ENCODE measurements at places on chromosomes 12 and 14.

GRCh38 chr14:38578278-38578681 is 322.4 kb upstream of the CLEC14A start:
- no peak for DNase-seq

DNA sequence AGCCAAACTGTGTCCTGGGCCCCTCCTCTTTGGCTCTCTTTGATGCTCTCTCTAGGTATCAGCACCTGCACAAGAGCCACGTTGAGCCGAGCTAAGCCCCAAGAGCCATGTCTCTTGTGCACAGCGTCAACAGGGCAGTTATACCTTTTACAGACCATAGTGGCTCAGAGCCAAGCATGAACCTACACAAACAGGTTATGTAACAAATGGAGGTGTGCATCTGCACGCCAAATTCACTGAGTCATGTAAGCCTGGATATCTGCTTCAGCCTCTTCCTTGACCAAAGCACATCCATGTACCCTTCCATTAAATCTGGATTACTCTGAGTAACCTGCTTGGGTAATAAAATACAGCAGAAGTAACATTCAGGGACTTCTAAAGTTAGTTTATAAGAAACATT is 509.7 kb downstream of the NAV3 start:
- DNase-seq, result no peak

DNA sequence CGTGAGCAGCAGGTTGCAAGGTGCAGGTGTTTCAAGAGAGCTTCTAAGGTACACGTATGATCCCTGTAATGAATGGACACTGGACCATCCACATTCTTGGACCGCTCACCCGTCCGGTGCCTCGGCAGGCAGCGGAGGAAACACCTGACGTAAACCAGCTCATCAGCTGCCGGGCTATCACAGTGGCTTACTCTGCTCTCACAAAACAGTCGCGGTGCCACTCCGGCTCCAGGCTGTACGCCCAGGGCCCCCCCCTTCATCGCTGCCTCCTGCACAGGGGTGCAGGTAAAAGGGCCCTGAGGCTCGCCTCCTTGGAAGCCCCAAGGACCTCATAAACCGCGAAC is 436 bp downstream of the VPS33A start:
- DNase-seq, result no peak

DNA sequence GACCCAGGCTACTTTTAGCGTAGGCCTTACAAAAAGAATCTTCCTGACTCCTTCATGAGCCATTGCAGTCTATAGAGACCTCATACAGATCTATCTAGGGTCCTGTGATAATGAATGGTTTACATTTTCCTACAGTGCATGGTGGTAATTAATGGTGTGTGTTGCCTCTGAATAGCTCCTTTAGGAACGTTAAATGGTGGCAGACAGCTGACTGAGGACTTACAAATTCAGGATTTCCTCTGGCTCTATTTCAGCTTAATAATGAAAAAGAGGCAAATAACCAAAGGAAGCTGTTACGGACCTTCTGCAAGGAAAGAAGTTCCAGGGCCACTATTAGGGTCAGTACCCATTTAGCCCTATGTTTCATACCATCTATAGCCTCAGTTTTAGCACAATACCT is 5.1 kb downstream of the IKBIP start:
- no peak for DNase-seq

GRCh38 chr14:81550001-81550637 is 16.5 kb upstream of the SEL1L start:
- no peak for DNase-seq

DNA sequence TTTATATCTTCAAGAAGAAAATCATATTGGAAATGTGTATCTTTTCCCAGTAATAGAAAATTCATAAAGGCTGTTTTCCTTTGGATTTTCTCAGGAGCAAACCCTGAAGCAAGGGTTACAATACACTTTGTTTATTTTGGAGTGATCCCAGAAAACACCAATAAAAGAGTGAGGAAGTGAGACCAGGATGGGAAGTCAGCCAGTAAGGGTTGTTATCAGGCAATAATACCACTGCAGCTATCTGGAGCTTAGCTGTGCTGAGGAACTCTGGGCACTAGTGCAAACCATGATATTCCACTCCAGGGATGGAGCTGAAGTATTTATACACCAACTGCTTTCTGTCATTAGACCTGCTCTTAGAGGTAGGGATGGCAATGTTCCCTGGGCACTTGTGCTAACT is 1002.3 kb downstream of the FLRT2 start:
- DNase-seq, result no peak

DNA sequence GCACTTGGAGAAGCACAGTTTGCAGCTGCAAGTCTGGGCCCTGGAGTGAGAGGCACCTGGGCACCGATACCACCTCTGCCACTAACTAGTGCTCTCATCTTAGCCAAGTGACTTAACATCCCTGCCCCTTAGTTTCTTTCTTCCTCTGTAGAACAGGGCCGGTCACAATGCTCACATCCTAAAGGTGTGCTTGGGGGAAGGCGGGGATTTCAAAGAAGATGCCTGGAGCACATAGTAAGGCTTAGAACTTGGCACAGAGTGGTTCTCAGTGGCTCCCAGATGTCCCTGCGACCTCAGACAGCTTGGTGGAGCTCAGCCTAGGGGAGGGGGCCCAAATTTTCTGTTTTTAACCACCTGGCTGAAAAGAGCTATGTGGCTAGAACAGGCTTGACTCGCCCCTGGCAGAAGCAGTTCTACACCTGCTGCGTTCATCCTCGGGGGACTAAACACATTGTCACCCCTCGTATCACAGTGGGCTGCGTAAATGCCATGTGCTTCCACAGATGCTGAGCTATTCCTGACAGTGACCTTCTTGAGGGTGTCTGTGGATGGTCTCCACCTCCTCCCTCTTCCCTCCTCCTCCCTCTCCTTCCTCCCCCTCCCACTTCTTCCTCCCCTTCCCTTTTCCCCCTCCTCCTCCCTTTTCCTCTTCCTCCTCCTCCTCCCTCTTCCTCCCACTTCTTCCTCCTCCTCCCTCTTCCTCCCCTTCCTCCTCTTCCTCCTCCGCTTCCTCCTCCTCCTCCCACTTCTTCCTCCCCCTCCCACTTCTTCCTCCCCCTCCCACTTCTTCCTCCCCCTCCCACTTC is 112.1 kb downstream of the PHETA1 start:
- DNase-seq, result no peak

DNA sequence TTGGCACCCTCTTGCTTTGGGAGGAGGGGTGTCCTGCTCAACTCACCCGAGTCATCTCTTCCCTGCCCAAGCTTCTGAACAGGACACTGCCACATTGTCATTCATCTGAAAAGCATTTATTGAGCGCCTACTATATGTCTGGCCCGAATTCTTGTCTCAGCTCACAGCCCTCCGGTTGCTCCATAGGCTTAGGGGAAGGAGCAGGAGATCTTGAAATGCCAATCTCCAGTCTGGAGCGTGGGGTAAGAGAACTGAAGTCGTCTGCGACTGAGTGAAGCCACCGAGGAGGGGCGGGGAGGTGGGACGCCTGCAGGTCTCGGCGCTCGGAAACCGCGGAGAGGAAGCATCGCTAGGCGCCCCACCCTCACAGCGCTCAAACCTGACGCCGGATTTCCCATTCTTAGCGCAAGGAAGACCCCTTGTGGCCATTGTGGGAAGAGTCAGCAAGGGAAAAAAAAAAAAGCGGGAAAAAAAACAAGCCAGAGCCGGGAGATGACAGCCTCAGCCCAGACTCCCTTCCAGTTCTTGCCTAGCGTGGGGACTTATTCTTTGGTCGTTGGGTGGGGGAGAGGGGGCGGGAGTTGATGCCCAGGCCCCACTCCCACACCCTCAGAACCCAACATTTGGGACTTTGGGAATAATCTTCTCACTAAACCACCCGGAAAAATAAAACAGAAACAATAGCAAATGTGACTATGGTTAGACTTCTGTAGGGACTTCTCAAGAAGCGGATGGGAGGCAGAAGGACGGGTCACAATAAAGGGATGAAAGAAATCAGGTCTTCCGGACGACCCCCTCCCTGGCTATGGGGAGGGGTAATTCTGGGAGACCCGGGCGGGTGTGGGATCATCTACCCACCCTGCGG is 28.2 kb upstream of the SMUG1 start:
- peak; percentile 68 for DNase-seq

DNA sequence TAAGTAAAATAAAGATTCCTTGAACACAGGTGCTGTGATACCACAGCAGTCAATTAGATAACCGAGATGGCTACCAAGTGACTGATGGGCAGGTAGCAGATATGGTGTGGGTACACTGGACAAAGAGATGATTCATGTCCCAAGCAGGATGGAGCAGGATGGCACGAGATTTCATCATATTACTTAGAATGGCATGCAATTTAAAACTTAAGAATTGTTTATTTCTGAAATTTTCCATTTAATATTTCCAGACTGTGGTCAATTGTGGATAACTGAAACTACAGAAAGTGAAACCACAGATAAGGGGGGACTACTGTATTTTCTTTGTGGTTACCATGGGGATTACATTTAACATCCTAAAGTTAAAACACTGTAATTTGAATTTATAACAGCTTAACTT is 7.5 kb upstream of the ZFP36L1 start:
- DNase-seq, result no peak

DNA sequence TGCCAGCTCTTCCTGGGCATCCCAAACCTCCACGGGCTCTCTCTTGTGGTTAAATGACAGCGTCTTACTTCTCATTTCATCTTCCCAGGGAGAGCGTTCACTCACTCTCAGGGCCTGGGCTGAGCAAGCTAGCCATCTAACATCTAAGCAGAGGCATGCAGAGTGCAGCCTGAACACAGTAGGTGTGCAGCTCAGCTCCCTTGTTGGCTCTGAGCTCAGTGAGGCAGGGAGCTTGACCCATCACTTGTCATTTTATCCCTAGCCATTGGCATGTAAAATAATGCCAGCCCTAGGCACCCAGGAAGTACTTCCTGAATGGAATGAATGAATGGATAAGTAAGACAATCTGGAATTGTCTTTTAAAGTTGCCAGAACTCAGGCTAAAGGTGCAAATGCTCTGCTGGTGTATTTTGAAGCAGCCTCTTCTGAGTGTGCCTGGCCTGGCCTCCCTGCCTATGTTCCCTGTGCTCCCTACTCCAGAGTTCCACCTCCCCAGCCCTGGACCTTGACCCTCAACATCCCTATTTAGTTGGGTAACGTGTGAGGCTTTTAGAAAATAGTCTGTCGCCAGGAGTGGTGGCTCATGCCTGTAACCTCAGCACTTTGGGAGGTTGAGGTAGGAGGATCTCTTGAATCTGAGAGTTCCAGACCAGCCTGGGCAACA is 9.5 kb upstream of the MEG3 start:
- DNase-seq, result no peak

GRCh38 chr12:106981788-106982187 is 5.2 kb downstream of the MTERF2 start:
- DNase-seq, result no peak

DNA sequence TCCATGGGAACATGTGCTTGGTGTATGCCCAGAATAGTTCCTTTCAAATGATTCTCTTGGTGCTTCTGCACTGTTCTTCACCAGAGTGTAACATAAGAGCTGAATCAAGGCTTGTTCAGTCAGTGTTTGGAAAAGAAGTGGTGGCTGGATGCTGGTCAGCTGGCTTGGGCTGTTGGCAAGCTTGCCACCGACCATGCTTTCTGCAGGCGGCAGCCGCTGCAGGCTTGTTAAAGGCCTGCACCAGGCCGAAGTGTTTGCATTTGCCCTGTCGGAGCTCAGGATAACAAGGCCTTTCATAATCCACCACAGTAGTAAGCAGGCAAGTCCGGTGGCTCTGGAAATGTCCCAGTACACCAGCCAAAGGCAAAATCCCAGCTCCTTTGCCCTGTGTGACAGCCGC is 26.9 kb downstream of the DAAM1 start:
- no peak for DNase-seq

GRCh38 chr12:68359674-68360073 is 27.5 kb upstream of the MDM1 start:
- DNase-seq, result no peak

- DNase-seq, result no peak
Measured at GRCh38 chr14:61573321-61573720, 122.0 kb upstream of the HIF1A start.

DNA sequence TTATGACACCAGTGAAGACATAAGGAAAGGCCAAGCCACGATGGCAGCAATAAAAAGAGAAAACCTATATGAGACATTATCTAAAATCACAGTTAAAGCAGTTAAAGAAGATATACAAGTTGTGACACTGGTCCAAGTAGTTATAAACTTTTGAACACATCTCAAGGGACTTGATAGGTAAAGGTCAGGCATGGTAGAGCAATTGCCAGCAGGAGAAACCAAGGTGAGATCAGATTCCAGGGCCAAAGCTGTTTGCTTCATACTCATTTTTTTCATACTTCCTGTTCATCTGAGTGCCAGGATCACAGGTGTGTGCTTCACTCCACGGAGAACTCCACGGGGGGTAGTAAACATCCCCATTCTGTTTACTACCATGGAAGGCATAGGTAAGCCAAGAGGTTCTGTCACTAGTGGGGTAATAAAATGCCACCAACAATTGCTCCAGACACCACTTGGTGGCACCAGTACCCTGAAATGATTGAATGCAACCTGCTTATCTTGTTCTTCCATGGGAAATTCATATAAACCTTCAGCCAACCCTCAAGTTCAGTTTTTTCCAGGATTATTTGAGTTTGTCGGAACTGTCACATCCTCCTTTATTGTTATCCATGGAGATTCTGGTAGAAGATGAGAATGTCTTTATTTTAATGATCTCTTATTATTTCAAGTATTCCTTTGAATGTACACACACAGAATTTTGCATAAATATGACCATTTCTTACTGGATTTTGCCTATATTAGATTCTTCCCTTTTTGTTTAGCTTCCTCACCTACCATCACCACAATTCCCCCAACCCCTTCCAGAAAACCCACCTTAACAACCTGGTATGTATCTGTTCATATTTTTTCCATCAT is 59.2 kb upstream of the TSPAN8 start:
- DNase-seq, result no peak

GRCh38 chr14:85224241-85224640 is 305.7 kb upstream of the FLRT2 start:
- no peak for DNase-seq

- DNase-seq, result no peak
Measured at GRCh38 chr12:4104722-4105244, 168.8 kb upstream of the CCND2 start.

DNA sequence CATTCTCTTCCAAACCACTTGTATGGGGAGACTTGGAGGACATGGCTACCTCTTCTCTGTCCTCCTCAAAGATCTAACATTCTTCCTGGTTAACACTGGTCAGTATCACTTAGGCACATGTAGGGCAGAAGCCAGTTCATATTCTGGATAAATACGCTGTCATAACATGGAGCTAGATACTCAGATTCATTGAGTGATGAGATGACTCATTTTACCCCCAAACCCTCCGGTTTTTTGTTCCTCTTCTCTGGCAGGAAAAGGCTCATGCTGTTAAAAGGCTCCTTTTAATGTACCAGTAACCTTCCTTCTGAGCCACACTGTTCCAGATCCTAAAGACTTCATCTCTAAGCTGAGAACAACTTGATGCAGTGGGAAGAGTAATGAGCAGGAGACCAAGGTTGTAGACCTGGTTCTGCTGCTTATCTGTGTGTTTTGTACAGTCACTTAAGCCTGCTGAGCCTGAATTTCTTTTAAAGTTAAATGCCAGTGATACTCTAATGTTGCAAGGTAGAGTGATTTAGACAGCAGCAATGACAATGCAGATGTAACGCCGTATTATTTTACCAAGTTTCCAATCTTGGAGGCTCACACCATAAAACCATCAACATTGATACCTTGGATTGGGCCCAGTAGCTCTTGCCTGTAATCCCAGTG is 57.3 kb upstream of the ELK3 start:
- DNase-seq, result no peak
